Suppressor macrophage treated with lipopolysaccharide for 4 hours (primary cell): ENCODE measurements at places on chromosomes 1 and 21.
A peak's percentile ranks its signal among the peaks of the same experiment; 100 is the strongest.

DNA sequence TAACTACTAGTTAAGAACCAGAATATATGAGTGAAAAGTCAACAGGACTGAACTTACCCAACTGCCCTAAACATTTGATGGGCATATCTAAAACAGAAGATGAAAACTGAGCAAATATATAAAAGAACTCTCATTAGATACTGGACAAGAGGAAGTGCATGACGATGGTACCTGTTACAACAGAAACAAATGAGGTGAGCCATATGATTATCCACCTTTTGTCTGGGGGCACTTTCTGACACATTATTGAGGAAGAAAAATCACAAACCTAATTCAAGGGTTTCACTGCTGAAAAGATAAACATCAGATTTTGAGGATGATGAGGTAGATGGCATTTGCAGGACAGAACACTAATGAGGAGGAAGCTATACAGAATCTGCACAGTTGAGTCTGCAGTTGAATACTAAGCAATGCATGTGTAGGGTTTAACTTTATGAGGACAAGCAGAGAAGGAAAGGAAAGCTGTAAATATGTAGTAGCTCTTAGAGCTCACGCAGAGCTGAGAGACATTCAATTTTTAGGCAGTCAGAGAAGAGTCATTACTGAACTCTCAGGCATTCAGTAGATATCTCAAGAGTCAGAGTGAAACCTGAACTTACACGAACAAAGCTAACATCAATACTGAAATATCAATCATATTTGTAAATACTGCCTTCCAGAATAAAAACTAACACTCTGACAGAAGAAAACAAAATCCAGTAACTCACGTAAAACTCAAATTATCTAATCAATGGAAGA, 262.1 kb downstream of the AKT3 start:
- DNase-seq: no peak

DNA sequence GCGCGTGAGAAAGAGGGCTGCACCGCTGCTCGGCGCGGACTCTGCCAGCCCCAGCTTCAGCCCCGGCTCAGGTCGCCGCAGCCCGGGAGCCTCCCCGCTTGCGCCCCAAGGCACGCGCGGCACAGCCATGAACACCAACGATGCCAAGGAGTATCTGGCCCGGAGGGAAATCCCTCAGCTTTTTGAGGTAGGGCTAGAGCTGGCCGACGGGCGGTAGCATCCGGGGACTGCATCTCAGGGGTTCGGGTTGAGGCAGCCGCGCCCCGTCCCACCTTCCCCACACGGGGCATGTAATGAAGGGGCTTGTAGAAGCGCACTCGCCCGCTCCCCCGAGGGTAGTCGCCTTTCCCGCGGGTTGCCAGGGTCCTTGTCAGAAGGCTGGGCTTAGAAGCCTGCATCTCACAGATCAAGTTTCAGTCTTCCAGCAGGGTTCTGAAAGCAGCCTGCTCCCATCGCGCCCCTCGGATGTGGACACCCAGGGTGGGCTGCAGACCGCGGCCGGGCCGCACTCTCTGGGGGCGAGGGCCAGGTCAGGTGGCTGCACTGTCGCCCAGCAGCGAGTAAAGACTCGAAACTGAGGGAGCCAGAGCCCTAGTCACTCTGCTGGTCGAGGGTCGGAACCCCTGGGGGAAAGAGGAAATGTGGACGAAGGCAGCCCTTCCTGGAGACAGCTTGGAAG, 507 bp downstream of the AK5 start:
- DNase-seq: no peak

DNA sequence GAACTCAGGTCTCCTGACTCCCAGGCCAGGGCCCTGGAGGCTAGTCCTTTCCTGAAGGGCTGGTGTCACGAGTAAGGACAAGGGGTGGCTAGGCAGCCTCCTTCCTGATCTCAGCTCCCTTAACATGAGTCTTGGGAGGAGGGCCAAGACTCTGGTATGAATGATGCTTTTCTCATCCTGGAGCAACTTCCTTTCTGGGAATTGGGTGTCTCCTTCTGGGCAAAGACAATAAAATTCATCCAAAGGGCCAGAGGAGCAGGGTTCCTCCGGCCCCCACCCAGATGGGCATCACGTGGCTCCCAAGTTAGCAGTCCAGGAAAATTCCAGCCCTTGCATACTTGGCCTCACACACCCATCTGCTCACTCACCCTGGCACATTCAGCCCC, at the start of gene FAM167B:
FAM167B (plus strand) TSS at position 335 of the 386 bp plus-strand sequence. CDS start 200 bp downstream, outside the sequence.
- no peak for DNase-seq

DNA sequence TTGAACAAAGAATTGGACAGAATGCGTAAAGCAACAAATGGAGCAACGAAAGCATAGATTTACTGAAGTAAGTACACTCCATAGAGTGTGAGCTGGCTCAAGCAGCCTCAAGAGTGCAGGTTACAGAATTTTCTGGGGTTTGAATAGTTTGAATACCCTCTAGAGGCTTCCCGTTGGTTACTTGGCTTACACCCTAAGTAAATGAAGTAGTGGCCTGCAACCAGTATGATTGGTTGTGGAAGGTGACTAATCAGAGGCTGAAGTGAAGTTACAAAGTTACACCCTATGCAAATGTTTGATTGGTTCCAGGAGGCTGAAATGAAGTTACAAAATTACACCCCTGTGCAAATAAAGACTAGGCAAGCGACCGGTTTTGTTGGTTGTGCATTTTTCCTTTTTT, 10.9 kb downstream of the TCEANC2 start:
- DNase-seq: no peak

DNA sequence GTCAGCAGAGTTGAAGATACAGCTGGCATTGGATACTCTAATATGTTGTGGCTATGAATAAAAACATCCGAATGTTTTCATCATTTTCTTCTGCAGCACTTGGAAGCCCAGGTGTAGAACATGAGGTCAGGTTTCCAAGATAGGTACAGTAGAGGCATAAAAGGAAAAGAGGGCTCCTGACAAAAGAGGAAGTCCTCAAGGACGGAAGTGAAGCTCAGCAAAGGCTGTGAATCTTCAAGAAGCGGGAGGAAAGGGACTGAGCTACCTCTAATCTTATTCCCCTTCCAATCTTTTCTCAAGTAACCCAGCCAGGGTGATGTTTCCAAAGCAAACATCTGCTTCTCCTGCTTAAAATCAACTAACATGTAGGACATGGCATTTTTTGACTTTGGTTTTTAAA, 4.4 kb upstream of the PIK3C2B start:
- peak; percentile 43 for DNase-seq

- peak; percentile 40 for DNase-seq
Observed at GRCh38 chr21:34198231-34199120, 125.1 kb downstream of the MRPS6 start.

- DNase-seq: no peak
Observed at GRCh38 chr1:27952147-27952546, 7.6 kb upstream of the XKR8 start.

GRCh38 chr1:212565571-212566305, 42.8 kb upstream of the ATF3 start:
- peak; percentile 31 for DNase-seq

DNA sequence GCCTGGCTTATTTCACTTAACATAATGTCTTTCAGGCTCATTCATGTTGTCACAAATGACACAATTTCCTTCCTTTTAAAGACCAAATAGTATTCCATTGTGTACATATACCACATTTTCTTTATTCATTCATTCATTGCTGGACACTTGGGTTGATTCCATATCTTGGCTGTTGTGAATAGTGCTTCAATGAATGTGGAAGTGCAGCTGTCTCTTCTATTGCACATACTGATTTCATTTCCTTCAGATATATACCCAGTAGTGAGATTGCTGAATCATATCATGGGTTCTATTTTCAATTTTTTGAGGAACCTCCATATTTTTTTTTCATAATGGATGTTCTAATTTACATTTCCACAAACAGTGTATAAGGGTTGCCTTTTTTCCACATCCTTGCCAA, 38.6 kb upstream of the WLS start:
- DNase-seq: peak; percentile 69

- DNase-seq: peak; percentile 93
Observed at GRCh38 chr1:26500488-26501175, 28.4 kb downstream of the HMGN2 start.

DNA sequence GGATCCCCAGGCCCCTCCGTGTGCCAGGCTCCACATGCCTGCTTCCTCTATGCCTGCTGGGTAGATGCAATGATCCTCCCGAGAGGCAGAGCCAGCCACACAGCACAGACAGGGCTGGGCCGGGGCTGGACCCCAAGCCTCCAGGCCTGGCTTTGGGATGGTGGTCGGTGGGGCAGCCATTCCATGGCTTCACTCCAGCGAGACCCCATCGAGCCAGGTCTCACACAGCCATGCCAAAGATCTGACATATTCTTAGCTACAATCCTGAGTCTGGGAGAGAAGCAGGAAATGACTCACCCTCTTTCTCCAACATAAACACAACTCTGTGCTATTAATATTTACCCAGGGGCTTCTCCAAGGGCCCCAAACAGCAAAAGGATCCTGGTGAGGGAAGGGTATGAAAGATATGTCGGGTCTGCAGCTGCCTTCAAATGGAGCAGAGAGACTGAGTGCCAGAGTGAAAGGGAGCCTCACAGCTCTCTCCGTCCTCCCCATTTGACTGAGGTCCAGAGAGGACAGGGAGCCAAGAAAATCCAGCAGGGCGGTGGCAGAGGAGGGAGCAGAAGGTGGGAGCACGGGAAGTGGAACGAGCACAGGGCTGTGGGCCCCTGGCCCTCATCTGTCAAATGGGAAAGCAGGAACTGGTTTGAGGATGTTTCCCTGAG, 639.5 kb downstream of the MATN1 start:
- no peak for DNase-seq

GRCh38 chr1:187454010-187454409, 625.3 kb downstream of the PLA2G4A start:
- no peak for DNase-seq

DNA sequence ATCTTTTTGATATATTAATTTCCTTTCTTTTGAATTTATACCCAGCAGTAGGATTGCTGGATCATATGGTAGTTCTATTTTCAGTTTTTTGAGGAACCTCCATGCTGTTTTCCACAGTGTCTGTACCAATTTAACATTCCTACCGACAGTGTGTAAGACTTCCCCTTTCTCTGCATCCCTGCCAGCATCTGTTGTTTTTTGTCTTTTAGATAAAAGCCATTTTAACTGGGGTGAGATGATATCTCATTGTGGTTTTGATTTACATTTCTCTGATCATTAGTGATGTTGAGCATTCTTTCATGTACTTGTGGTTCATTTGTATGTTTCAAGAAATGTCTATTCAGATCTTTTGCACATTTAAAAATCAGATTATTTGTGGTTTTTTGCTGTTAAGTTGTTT, 62.4 kb upstream of the STUM start:
- no peak for DNase-seq

- DNase-seq: no peak
Observed at GRCh38 chr1:240399381-240399780, 212.6 kb downstream of the GREM2 start.

GRCh38 chr1:240652961-240653409, 41.0 kb upstream of the GREM2 start:
- no peak for DNase-seq

- DNase-seq: no peak
Observed at GRCh38 chr1:26540351-26540750, 10.8 kb downstream of the RPS6KA1 start.

GRCh38 chr1:243420946-243421685, 165.3 kb downstream of the SDCCAG8 start:
- peak; percentile 73 for DNase-seq
